Hepatic stellate cell (primary cell): ENCODE measurements at places on chromosomes 7 and 10.

GRCh38 chr10:8927705-8928104 is 873.2 kb downstream of the GATA3 start:
- no peak for DNase-seq

GRCh38 chr7:144565586-144565985 is 162.1 kb upstream of the NOBOX start:
- DNase-seq = no peak

- no peak for DNase-seq
Measured at GRCh38 chr10:96577069-96577468, 9.7 kb downstream of the TM9SF3 start.

DNA sequence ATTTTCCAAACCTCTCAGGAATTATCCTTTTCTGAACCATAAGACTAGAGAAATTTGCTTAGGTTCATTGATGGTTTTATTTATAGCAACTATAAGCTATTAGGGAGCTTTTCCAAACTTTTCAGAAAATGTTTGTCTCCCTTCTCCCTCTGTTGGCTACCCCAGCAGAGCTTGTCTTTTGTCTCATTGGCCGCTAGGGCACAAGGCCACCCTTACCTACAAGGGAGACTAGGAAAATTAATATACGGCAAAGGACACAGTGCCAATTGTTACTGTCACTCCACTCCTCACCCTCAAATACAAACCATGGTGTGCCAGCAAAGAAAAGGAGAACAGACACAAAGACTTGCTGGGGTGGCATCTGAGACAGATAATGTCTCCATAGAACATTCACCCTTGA is 471.4 kb downstream of the XPNPEP1 start:
- no peak for DNase-seq

- no peak for DNase-seq
Measured at GRCh38 chr7:116948934-116949333, 4.4 kb upstream of the ST7 start.

DNA sequence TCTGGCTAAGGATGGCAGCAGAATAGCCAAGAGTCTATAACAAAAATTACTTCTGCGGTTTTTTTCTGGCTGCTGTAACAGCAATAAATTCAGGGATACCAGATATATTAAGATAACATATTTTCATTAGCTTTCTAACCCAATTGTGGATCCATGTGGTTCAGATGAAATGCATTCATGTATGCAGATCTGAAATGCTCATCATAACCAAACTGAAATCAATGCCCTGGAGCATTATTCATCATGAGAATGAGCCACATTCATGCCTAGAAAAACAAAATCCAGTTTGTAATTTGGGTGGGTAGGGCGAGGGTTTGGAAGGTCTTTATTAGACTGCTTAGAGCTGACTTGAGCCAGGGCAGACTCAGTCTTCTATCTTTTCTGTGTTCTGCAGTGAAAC is 69.8 kb upstream of the SEMA3A start:
- no peak for DNase-seq

DNA sequence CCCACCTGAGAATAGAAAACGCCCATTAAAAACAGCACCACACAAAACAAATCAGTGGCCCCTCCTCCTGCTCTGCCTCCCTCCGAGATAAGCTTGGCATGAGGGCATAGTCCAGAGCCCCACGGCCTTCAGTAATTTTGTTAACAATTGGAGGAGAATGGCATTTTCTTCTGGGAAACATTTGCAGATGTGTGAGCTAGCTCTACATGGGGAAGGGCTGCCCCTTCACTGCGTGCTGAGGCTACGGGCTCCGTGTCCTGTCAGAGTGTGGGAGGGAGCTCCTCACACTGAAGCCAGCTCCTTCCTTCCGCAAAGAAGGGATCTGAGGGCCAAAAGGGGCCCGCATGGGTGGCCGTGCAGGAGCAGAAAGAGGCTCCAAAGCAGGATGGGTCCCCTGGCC is 15.2 kb downstream of the GRK5 start:
- DNase-seq = no peak

DNA sequence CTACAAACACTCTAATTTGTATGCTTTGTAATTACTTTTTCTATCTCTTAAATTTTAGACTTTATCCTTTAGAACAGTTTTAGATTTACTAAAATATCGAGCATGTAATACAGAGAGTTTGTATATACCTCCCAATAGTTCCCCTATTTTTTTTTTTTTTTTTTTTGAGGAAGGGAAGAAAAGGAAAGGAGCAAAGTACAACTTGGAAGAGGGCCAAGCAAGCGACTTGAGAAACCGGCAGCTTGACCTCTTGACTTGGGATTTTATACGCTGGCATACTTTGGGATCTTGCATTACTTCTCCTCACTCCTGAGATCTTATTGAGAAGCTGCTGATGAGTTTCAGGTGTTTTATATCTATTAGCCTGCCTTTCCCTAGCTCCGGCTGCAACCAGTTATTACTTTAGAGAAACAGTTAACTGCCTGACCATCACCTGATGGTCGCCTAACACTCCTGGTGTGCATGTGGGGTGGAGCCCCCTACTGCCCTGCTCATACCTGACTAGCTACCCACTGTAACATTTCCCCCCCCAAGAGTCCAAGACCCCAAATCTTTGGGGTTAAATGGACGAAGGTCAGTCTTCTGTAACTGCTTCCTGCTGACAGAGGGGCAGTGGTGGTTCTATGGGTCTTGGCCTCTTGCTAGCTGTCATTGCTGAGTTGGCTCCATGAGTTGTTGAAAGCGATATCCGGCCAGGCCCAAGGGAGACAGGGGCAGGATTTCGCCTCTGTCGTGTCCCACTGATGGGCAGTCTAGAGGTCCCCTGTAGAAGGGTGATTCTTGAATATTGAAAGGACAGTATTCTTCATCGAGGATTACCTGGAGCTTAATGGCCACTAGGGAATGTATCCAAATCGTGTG is 28.5 kb downstream of the MKLN1 start:
- DNase-seq = no peak

- DNase-seq = no peak
Measured at GRCh38 chr7:24229481-24230226, 54.3 kb upstream of the NPY start.

DNA sequence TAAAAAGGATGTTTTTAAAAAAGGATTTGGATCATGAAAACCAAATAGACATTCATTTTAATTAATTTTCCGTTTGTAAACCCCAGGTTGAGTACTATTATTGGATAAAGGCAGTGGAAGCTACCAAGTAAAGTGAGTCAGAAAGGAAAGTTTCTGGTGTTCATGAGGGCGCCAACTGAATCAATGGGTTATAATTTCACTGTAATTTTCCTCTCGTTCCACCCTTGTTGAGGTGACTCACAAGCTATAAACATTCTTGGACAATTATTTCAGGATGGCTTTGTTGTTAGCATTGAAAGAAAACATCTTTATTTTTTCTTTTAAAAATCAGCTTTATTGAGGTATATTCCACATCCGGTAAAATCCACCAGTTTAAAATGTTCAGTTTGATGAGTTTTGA is 5.1 kb upstream of the FAM133B start:
- DNase-seq = no peak

DNA sequence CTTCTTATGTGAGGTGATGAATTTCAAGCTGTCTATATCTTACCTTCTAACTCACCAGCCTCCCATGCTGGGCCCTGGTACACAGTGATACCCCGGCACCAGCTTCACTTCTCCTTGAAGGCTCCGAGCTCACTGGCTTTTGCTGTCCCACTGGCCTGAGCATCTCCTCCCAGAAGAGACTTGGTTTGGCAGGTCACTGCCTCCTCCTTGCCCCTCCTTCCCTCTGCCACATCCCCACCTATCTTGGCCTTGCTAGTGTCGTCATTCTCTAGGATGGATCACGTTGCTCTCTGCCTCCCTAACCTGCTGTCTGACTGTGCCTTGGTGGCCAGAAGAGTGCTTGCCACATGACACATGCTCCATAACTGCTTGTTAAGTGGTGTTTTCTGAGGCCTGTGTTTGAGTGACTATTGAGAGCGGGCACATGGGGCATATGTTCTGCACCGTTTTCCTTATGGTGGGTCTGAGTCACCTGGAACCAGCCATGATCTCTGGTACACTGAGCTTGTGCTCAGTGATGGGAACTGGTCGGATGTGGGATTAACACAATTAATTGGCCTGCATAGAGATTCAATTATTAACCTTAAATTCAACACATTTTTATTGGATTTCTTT is 86.5 kb downstream of the TMEM178B start:
- no peak for DNase-seq

DNA sequence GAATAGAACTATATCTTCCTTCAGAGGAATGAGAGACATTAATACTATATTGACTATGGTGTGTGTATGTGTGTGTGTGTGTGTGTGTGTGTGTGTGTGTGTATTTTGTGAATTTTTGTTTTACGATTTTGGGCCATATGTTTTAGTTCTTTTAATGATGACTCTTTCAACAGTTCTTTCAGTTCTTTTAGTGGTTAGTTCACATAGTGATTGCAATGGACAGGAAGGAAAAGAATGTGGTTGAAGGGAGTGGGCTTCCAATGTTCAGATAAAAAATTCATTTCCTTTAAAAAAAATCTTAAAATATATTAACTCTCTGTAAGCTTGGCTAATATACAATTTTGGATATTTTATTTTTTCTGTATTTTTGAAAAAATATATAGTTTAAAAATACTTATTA is 315.7 kb upstream of the DGKB start:
- no peak for DNase-seq

DNA sequence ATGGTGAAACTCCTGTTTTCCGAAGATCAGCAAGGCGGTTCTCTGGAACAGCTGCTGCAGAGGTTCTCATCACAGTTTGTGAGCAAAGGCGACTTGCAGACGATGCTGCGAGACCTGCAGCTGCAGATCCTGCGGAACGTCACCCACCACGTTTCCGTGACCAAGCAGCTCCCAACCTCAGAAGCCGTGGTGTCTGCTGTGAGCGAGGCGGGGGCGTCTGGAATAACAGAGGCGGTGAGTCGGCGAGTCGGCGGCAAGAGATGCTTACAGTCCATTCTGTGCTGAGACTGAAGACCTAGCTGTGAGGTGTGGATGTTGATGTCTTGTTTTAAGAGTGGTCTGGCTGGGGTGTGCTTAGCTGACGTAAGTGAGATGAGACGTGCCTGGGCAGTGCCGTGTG is 16.2 kb upstream of the GET4 start:
- no peak for DNase-seq

GRCh38 chr7:121002757-121003200 is 14.3 kb downstream of the CPED1 start:
- DNase-seq = no peak

GRCh38 chr10:84525120-84525806 is 196.9 kb downstream of the CCSER2 start:
- no peak for DNase-seq

DNA sequence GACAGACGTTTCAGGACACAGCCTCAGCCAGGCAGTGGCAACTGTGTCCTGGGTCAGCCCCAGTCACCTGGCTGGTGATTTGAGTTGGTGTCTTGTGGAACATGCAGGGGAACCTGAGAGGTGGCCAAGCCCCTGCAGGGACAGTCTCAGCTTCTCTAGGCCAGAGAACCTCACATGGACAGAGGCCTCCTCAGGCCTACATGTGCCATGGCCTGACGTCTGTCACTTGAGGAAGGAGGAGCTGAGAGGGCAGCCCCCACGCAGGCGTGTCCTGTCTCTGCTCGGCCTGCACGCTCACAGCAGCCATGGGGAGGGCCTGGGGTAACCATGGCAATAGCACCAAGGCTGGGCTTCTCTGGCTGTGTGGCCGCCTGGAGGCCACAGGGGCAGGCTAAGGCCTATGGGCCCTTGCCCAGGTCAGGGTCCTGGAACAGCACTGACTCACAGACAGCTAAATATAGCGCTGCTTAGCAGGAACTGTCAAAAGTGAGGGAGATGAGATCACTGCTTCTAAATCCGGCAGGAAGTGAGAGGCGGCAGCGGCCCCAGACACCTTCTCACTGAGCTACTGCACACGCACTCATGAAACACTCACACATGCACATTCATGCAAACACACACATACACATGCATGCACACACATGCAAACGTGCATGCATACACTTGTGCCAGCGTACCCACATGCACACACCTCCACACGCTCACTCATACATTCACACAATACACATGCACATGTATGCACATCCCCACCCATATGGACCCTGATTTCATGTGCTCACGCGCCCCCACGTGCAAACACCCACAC is 57.0 kb downstream of the YKT6 start:
- peak; percentile 89 for DNase-seq

DNA sequence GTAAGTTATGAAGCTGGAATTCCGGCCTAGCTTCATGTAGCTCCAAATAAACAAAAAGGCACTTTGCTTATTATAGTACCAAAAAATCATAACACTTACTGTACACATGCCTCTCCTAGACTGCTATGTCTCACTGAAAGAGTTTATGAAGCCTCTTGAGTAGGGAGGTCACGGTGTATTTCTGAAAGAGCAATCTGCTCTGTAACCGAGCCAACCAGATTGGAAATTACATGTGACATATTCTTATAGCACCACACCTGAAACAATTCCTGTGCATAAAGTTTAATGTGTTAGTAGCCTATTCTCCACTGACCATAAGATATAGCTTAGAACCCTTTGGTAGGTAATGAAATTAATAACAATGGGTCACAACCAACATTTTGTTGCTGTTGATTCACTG is 1.3 kb upstream of the FAM3C start:
- DNase-seq = no peak

GRCh38 chr10:121956111-121957061 is 18.6 kb downstream of the NSMCE4A start:
- peak; percentile 34 for DNase-seq

DNA sequence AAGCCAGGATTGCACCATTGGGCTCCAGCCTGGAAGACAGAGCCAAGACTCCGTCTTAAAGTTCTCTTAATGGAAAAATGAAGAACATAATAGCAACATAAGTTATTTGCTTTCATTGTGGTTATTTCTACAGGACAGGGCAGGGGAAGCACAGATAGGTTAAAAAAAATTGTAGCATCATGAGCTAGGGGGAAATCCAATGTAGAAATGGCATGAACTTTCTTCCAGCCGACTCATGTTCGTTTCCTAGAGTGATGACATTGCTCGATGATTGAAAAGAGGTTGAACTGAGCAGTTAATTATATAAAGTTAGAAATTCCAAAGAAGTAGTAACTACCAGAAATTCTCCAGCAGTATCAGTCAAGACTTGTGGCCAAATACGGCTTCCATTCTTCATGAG is 64.9 kb downstream of the DAGLB start:
- no peak for DNase-seq

- DNase-seq = no peak
Measured at GRCh38 chr7:42074076-42074475, 162.9 kb downstream of the GLI3 start.

DNA sequence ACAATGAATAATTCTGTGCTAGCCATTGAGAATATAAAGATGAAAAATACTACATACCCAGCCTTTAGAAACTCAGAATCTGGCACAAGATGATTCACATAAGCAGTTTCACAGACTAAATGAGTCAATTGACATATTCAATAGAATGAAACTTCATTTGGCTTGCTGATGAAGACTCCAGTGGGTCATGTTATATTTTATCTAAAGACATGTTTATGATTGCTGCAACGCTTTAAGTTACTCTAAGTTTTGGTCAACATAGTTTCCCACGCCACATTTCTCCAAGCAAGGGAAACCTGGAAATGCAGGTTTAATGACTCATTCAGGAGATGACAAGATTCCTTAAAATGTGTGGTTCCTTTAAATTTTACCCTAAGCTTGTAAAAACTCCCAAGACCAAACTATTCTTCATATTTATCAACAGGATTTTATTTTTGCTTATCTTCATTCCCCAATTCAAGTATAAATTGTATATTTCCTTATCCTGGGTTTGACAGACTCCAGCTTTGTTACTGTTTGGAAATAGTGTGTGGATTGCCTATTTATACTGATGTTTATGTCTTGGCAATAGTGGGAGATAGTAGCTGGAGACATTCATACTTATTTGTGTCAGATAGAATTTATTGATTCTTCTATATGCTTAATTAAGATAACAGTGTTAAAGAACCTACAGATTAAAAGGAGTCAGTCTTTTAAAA is 6.6 kb downstream of the SEMA3A start:
- DNase-seq = no peak
